ENCODE measurements at places on chromosomes 3 and 15. TPM values are rescaled to one million over a fixed set of nuclear protein-coding genes. Genes with fewer than 3 reads are reported as not detected.

FBXO40 gene
- not detected for total RNA-seq

PP2D1 gene
- total RNA-seq: not detected

POLQ gene
- total RNA-seq: 5.8 TPM

AADACL2 gene
- not detected for total RNA-seq

MB21D2 gene
- 30.3 TPM for total RNA-seq

ANKUB1 gene
- not detected for total RNA-seq

GABRB3 gene
- not detected for total RNA-seq

LDHAL6B gene
- total RNA-seq: not detected

ALS2CL gene
- total RNA-seq: 11.2 TPM

PGBD4 gene
- 0.98 TPM for total RNA-seq

PRR20G gene
- not detected for total RNA-seq

GNAT1 gene
- total RNA-seq: not detected

MUC4 gene
- total RNA-seq: not detected

ALDH1A2 gene
- total RNA-seq: 2.3 TPM

TRIM42 gene
- not detected for total RNA-seq

CHST14 gene
- total RNA-seq: 28.9 TPM

LRRC31 gene
- not detected for total RNA-seq

POPDC2 gene
- total RNA-seq: 0.10 TPM

Data from mammary microvascular endothelial cell (primary cell).